ENCODE measurements at places on chromosomes 7 and 10.
A peak's percentile ranks its signal among the peaks of the same experiment; 100 is the strongest.

DNA sequence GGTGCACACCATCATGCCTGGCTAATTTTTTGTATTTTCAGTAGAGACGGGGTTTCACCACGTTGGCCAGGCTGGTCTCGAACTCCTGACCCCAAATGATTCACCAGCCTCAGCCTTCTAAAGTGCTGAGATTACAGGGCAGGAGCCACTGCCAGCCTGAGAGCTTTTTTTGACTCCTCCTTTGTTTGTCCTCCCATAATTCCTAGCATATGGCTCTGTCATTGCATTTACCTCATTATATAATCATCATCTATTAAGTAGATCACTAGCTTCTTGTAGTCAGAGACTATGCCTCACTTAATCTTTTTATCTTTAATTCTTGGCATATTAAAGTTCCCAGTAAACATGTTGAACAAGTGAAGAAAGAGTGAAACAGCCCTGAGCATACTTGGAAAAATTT is 82.1 kb downstream of the CPEB3 start:
- H3K4me3 ChIP-seq, result no peak overlapping the region
- no peaks in the 10 kb centered on the region for H3K27me3 ChIP-seq
- peak overlapping the region; percentile 62 for H3K27ac ChIP-seq
- no peaks in the 10 kb centered on the region for H3K36me3 ChIP-seq

DNA sequence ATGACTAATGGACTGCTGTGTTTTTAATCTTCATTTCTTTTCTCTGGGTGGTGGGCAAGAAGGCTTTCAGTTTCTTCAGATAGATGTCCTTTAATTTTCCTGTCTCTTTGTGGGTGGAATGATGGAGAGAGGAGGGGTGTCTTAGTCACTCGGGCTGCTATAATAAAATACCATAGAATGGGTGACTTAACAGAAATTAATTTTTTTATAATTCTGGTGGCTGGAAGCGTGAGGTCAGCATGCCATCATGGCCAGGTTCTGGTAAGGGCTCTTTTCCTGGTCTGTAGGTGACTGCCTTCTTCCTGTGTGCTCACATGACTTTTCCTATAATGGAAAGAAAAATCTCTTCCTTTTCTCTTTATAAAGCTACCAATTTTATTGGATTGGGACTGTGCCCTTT is 6.3 kb downstream of the RSBN1L start:
- no peaks in the 10 kb centered on the region for H3K36me3 ChIP-seq
- H3K4me3 ChIP-seq, result no peak overlapping the region
- no peaks in the 10 kb centered on the region for H3K27me3 ChIP-seq
- no peak overlapping the region for H3K27ac ChIP-seq
- no peaks in the 10 kb centered on the region for H3K4me1 ChIP-seq
- no peak for DNase-seq

DNA sequence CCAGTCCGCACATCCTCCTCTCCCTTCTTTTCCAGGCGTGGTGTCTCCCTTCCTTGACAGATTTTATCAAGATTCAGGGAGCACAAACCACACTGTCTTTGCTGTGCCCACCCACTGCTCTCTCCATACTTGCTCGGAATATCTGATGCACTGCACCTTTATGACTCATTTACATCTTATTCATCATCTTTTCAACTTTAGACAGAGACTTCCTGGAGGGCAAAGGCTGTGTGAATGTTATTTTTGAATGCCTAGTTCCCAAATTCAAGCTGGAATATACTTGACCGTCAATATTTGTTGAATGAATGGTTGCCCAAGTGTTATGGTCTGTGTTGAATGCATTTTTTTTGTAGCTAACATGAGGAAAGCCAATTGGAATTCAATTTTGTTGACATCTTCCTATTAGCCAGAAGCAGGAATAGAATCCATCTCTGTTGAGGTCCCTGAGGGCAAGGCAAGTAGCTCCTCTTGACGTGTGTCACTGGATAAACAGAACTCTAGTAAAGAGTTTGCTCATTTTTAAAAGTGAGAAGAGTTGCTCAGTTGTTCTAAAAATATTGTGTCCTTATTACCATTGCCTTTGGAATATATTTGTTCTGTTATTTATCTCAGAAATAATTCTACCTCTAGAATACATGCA is 95.0 kb downstream of the KLF6 start:
- H3K27ac ChIP-seq, result no peak overlapping the region
- no peaks in the 10 kb centered on the region for H3K4me1 ChIP-seq
- DNase-seq, result no peak

- peak overlapping the region; percentile 52 for H3K27ac ChIP-seq
- H3K27me3 ChIP-seq, result no peaks in the 10 kb centered on the region
- no peak overlapping the region for H3K4me3 ChIP-seq
Measured at GRCh38 chr10:72085864-72086465, 2.4 kb downstream of the SPOCK2 start.

GRCh38 chr7:25809441-25809840 is 342.6 kb upstream of the NFE2L3 start:
- H3K4me1 ChIP-seq, result peaks cover 26% of the 10 kb centered on the region
- DNase-seq, result no peak
- peak overlapping the region; percentile 56 for H3K27ac ChIP-seq
- H3K4me3 ChIP-seq, result no peak overlapping the region

GRCh38 chr10:14995964-14996565 is 36.9 kb downstream of the MEIG1 start:
- H3K36me3 ChIP-seq, result no peaks in the 10 kb centered on the region
- no peak overlapping the region for H3K4me3 ChIP-seq
- H3K27me3 ChIP-seq, result no peaks in the 10 kb centered on the region
- no peak overlapping the region for H3K27ac ChIP-seq

DNA sequence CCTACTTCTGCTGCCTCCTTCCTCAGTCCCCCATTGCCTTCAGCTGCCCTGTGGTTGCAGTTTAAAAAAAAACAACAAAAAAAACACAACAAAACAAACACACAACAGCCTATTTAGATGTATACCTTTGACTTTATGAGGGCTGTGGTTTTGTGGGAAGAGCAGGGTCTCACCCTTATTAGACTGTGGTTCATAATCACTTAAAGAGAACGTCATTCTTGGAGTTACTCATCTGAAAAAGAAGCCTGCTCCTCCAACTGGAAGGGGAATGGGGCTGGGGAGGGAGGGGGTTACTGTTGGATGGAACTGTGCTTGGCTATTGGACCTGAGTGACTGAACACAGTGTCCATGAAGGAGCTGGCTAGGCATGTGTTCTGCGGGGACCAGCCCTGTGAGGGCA is 48.1 kb downstream of the SDK1 start:
- H3K27ac ChIP-seq, result no peak overlapping the region
- H3K27me3 ChIP-seq, result no peaks in the 10 kb centered on the region
- no peaks in the 10 kb centered on the region for H3K36me3 ChIP-seq

DNA sequence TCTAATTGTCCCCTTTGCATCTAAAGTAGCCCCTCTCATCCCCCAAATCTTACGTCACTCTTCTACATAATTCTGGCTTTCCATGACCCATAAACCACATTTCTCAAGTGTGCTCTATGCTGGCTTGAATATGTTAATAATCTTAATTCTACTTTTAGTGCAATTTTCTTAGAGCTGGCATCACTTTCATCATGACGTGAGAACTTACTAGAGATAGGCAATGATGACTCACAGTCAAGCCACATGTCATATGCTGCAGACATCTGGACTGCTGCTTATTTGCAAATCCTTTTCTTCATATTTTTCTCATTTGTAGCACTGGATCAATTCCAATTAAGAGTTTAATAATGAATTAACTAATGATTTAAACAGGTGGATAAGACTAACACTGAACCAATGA is 260.7 kb upstream of the PRKCQ start:
- H3K27ac ChIP-seq, result no peak overlapping the region
- H3K27me3 ChIP-seq, result no peaks in the 10 kb centered on the region
- no peak overlapping the region for H3K4me3 ChIP-seq
- H3K4me1 ChIP-seq, result no peaks in the 10 kb centered on the region
- DNase-seq, result no peak

- H3K27ac ChIP-seq, result peak overlapping the region; percentile 70
- H3K27me3 ChIP-seq, result no peaks in the 10 kb centered on the region
- no peak for DNase-seq
- H3K4me3 ChIP-seq, result peak overlapping the region; percentile 13
- no peaks in the 10 kb centered on the region for H3K4me1 ChIP-seq
Measured at GRCh38 chr10:69088801-69089501, 1.0 kb downstream of the SRGN start.

GRCh38 chr10:11539191-11539868 is 72.1 kb downstream of the USP6NL start:
- no peaks in the 10 kb centered on the region for H3K36me3 ChIP-seq
- H3K4me1 ChIP-seq, result no peaks in the 10 kb centered on the region
- no peaks in the 10 kb centered on the region for H3K27me3 ChIP-seq
- no peak for DNase-seq
- no peak overlapping the region for H3K27ac ChIP-seq

GRCh38 chr7:51645702-51646298 is 329.2 kb upstream of the COBL start:
- H3K4me1 ChIP-seq, result no peaks in the 10 kb centered on the region
- no peak for DNase-seq
- H3K27ac ChIP-seq, result no peak overlapping the region

- H3K4me1 ChIP-seq, result no peaks in the 10 kb centered on the region
- no peaks in the 10 kb centered on the region for H3K27me3 ChIP-seq
- H3K36me3 ChIP-seq, result no peaks in the 10 kb centered on the region
- DNase-seq, result no peak
- H3K4me3 ChIP-seq, result peak overlapping the region; percentile 71
Measured at GRCh38 chr10:33332183-33333065, 2.0 kb downstream of the NRP1 start.

DNA sequence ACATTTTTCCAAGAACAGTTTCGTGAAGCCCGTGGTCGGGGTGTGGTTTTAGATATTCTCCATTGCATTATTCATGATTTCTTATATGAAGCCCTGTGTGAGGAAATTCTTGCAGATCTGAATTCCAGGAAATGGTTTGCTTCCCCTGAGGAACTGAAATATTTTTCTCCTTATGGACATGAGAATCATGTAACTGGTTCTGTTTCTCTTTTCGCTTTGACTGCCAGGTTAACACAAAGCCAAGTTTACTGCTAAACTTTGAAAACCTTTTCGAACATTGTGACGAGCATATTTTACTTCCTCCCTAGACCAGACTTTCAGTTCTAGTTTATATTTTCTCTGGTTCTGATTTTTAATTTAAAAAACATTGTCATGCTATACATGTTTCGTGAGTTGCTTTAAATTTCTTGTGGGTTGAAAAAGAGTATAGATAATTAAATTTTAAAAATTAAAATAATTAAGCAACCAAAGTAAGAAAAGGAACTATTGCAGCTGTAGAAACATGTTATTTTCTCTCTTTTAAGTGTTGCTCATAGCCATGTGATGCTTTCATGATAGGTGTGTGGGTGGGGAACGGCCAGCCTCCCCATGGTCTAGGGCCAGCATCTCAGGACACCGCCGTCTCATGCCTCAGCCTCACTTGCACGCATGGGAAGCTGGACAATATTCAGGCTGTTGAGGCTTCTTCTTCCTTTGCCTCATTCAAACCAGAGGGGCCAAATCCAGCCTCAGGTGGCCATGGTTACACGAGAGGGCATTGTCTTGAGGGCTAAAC is 97.1 kb downstream of the CREB5 start:
- no peaks in the 10 kb centered on the region for H3K27me3 ChIP-seq
- no peak overlapping the region for H3K4me3 ChIP-seq
- no peak overlapping the region for H3K27ac ChIP-seq
- H3K36me3 ChIP-seq, result no peaks in the 10 kb centered on the region
- no peaks in the 10 kb centered on the region for H3K4me1 ChIP-seq

DNA sequence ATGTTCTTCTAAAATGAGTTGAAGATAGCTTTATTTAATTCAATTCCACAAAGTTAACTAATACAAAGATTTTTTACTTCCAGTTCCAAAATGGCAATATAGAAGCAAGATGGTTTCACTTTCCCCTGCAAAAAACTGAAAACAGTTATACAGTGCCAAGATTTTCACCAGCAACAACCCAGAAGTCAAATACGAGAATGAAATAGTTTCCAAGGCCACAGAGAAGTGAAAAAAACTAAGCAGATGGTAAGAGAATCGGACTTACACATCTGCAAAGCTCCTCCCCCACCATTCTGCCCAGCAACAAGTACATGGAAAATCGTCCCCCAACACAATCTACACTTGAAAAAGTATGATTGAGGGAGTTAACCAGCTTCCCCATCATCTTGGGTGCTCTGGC is 30.3 kb upstream of the KEL start:
- H3K4me1 ChIP-seq, result no peaks in the 10 kb centered on the region
- H3K27me3 ChIP-seq, result no peaks in the 10 kb centered on the region
- no peak overlapping the region for H3K27ac ChIP-seq
- DNase-seq, result no peak
- H3K4me3 ChIP-seq, result no peak overlapping the region
- no peaks in the 10 kb centered on the region for H3K36me3 ChIP-seq

GRCh38 chr10:91566115-91566514 is 66.8 kb downstream of the PPP1R3C start:
- H3K4me3 ChIP-seq, result no peak overlapping the region
- no peak for DNase-seq
- H3K36me3 ChIP-seq, result no peaks in the 10 kb centered on the region
- no peaks in the 10 kb centered on the region for H3K4me1 ChIP-seq

GRCh38 chr10:71211053-71211452 is 1.3 kb upstream of the UNC5B start:
- no peaks in the 10 kb centered on the region for H3K36me3 ChIP-seq
- no peak overlapping the region for H3K4me3 ChIP-seq
- no peak for DNase-seq
- H3K27ac ChIP-seq, result no peak overlapping the region

Data from uterus (tissue), 4 donors.